ENCODE measurements at places on chromosomes 7 and 10. TPM values are rescaled to one million over a fixed set of nuclear protein-coding genes. Genes with fewer than 3 reads are reported as not detected.
A peak's percentile ranks its signal among the peaks of the same experiment; 100 is the strongest.

The SLC29A3 gene
- 5.9 TPM for total RNA-seq

The UBE2D4 gene
- total RNA-seq = 22.7 TPM

The MYO1G gene
- 0.39 TPM for total RNA-seq

The IFIT2 gene
- 40.8 TPM for total RNA-seq

The COL13A1 gene
- 0.24 TPM for total RNA-seq

The PTF1A gene
- total RNA-seq = not detected

DNA sequence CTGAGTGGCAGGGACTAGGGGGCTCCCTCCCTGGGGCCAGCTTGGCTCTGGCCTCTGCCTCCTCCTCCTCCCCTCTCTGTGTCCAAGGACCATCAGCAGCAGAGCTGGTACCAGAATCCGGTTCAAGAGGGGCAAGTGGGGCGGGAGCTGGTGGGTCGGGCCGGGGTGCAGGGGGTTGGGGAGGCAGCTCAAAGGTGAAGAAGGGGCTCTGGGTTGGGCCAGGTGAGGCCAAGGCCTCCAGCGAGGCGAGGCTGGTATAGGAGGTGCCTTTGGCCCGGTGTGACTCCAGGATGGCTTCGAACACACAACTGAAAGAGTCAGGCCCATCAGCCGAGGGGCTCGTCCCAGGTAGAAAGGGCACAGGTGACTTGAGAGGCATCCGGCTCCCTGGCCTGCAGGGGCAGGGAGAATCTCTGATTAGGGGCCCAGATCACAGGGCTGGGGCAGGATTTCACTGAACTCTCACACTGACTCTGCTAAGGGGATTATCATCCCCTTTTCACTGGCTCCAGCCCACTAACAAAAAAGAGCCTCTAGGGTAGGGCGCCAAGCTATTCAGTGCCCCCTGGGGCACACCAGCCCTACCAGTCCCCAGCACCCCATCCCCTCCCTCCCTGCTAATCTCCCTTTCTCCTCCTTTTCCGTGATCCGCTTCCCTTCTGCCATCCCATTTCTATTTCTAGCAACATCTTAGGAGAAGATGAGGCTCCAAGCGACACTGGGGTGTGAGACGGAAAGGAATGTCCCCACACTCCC, 4.6 kb downstream of the PSD start:
- DNase-seq = no peak

DNA sequence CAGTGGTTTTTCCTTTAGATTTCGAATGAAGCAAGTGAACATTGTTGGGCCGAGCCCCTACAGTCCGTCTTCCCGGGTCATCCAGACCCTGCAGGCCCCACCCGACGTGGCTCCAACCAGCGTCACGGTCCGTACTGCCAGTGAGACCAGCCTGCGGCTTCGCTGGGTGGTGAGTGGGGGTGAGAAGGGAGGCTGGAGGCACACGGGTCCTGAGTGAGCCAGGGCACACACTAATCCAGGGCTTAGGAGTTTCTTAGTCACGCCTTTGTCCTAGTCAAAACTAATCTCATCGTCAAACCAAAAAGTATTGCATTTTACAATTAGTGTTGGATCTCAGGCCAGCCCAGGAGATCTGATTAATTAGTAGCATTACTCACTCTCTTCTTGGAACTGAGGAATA, 568.8 kb upstream of the FOXK1 start:
- no peak for DNase-seq

DNA sequence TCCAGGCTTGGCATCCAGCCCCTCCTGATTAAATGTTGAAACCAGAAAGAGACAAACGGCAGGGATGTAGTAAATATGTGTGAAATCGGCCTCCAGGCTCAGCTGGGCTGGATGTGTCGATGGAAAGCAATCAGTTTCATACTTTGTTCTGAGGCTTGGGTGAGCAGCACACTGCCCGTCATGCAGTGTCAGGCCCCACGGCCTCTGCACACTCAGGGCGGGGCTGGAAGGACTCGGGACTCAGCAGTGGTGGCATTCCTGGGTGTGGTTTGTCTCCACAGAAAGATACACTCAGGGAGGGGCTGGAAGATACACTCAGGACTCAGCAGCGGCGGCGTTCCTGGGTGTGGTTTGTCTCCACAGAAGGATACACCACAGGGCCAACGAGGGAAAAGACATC, 22.0 kb downstream of the ADGRA1 start:
- DNase-seq = no peak

GRCh38 chr7:15015545-15016314, 113.2 kb upstream of the DGKB start:
- DNase-seq = peak; percentile 76

GRCh38 chr7:70920876-70921275, 211.1 kb upstream of the GALNT17 start:
- no peak for DNase-seq

DNA sequence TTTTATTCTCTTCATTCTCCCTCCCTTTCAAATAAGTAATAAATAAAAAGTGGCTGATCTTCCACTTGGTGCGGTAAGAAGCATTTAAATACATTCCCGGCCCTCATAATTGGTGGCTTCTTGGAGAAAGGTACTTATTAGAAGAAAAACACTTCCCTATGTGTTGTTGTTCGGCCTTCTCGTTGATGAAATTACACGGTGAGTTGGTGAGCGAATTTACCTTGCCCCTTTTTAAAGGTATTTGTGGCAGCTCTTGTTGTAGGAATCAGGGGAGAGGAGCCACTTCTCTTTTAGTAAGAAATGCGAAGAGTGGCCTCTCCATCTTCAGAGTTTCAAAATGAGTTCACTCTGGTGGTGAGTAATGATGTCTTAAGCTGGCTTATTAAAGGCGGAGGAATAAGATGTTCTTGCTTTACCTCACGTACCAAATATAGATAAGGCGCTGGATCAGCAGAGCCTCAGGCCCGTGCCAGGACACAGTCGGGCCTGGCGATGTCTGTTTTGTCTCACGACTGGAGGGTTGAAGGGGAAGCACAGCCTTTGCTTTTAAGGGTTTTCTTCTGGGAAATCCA, 135.9 kb downstream of the CUX1 start:
- DNase-seq = no peak

DNA sequence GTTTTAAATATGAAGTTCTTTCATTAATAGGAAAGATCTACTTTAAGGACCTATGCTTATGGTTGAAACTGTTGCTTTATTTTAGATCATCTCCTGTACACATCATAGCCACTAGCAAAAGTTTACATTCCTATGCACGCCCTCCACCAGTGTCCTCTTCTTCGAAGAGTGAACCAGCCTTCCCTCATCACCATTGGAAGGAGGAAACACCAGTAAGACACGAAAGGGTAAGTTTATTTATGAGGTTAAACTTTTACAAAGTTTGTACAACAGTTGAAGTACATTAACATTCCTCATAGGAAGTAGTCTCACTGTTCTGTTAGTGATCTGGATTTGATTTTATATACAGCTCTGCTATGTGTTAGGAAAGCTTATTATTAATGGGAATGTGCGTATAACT, 16.9 kb downstream of the HBP1 start:
- DNase-seq = no peak

- DNase-seq = peak; percentile 93
Measured at GRCh38 chr7:100100420-100101015, 679 bp downstream of the MCM7 start.

DNA sequence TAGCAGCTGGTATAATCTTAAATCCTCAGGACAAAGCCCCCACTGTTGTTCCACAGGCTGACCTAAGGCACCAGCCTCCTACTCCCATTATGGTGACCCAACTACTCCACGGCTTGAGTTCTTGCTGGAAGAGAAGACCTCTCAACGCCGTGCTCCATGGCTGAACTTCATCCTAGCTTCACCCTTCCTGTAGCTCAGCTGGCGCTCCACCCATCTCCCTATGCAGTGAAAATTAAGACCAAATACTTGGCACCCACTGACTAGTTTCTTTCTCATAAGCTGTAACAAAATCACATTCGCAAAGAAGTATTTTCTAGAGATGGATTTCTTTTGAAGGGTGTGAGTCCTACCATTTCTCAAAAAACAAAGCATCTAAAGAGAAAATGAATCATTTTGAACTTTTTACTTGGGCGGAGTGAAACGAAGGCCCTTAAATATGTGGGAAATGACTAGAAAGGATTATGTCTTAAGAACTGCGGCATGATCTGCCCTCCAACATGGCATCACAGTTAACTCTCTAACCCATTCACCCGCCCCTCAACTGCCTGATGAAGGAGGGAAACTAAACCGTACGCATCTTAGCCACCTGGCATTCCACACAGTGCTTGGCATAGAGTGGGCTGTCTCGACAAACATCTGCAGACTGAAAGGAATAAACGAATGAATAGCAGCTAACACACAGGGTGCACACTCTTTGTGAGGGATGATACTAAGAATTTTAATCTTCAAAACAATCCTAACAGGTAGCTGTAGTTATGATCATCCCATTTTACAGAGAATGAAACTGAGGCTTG, 32.7 kb downstream of the GFRA1 start:
- DNase-seq = no peak

Data from Calu3 (cell line).